Liver (tissue), 10 donors: ENCODE measurements at places on chromosomes 1 and 21. TPM values are rescaled to one million over a fixed set of nuclear protein-coding genes. Genes with fewer than 3 reads are reported as not detected.

Gene KCNH1
- total RNA-seq = not detected

Gene EEIG2
- 2.3 TPM for total RNA-seq

Gene SPRR2B
- not detected for total RNA-seq

- no peak overlapping the region for H3K27ac ChIP-seq
- H3K4me1 ChIP-seq = no peaks in the 10 kb centered on the region
- no peaks in the 10 kb centered on the region for H3K27me3 ChIP-seq
- H3K36me3 ChIP-seq = no peaks in the 10 kb centered on the region
- DNase-seq = no peak
These were observed 1.7 kb downstream of the S100B start for GRCh38 chr21:46603228-46603627.

DNA sequence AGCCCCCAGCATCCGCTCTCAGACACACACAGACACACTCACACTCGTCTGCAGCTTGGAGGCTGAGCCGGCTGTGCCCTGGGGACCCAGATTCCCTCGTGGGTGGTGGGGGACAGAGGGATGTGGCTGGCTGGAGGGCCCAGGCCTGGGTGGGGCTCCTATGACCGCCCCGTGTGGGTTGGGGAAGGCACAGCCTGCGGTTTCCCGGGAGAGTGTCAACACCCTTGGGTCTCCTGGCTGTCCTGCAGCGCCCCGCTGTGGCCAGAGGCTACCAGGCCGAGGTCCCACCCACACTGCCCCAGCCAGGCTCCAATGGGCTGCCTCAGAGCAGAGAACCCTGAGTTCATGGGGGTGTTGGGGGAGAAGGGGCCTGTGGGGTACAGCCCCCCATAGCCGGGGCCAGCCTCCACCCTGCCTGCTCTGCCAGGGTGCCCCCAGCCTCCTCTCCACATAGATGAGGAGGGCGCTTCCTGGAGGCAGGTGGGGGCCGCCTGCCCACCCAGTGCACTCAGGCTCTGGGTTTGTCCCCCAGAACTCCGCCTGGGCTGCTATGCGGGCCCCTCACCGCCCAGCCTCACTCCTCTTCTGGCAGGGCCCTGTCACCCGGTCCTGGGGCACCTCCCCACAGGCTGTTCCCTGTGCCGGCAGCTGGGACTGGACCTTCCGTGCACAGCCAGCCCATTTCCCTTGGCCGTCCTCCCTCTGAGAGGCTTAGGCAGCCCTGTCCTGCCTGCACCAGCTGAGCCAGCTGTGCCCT lies at the start of gene TTC34:
Gene TTC34, minus strand, starts transcription at position 159 of the 757 bp plus-strand sequence. CDS start 866 bp downstream, outside the sequence.
- H3K27me3 ChIP-seq = peaks cover 2% of the 10 kb centered on the region
- H3K4me3 ChIP-seq = no peak within 1 kb of the TSS
- no peaks in the 10 kb centered on the region for H3K36me3 ChIP-seq
- DNase-seq = no peak
- H3K4me1 ChIP-seq = no peaks in the 10 kb centered on the region
- H3K27ac ChIP-seq = no peak within 1 kb of the TSS

GRCh38 chr1:97647776-97648175 lies 273.1 kb downstream of the DPYD start:
- no peaks in the 10 kb centered on the region for H3K27me3 ChIP-seq
- DNase-seq = no peak
- no peak overlapping the region for H3K27ac ChIP-seq
- H3K4me3 ChIP-seq = no peak overlapping the region

GRCh38 chr21:45228656-45229240 lies 58.9 kb downstream of the POFUT2 start:
- no peaks in the 10 kb centered on the region for H3K36me3 ChIP-seq
- peaks cover 4% of the 10 kb centered on the region for H3K27me3 ChIP-seq
- H3K27ac ChIP-seq = no peak overlapping the region
- H3K4me3 ChIP-seq = no peak overlapping the region
- no peaks in the 10 kb centered on the region for H3K4me1 ChIP-seq

DNA sequence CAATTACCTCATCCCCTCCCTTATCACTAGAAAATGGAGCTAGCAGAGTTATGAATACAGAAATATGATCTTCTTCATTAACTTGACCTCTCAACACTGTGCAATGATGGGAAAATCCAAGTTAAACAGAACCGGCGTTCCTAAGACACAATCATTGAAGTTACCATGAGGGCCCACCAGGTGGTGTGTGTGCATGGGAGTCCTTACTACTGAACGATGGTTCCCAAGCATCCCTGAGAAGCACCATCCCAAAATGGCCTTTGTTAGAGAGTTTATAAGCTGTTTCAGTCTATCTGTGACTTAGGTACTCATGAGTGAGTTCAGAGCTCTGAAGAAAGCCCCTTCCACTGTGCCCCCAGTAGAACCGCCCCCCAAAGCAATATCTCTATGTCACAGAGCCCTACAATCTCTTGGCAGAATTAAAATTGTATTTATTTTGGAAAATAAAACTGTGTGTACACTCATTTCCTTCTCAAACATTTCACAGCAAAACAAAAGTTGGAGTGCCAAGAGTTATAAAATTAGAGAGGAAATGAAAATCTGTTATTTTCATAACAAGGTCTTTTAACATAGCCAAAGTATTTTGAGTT lies 56.8 kb downstream of the PLD5 start:
- no peak overlapping the region for H3K27ac ChIP-seq
- no peak overlapping the region for H3K4me3 ChIP-seq
- no peaks in the 10 kb centered on the region for H3K36me3 ChIP-seq
- peaks cover 3% of the 10 kb centered on the region for H3K27me3 ChIP-seq
- no peaks in the 10 kb centered on the region for H3K4me1 ChIP-seq

Gene NBPF20
- 8.2 TPM for total RNA-seq

Gene CA14
- total RNA-seq = 2.7 TPM

Gene RHBDL2
- total RNA-seq = 0.14 TPM

Gene PLA2G2A
- not detected for total RNA-seq
